ENCODE measurements at places on chromosomes 1 and 21. TPM values are rescaled to one million over a fixed set of nuclear protein-coding genes. Genes with fewer than 3 reads are reported as not detected.

- H3K4me1 ChIP-seq: no peaks in the 10 kb centered on the region
- H3K36me3 ChIP-seq: peaks cover 28% of the 10 kb centered on the region
- H3K27me3 ChIP-seq: no peaks in the 10 kb centered on the region
Measured at GRCh38 chr21:41410361-41410760, 15.7 kb upstream of the MX1 start.

Gene ZBTB8B
- not detected for total RNA-seq

Gene PRAMEF25
- not detected for total RNA-seq

Gene TACSTD2
- not detected for total RNA-seq

DNA sequence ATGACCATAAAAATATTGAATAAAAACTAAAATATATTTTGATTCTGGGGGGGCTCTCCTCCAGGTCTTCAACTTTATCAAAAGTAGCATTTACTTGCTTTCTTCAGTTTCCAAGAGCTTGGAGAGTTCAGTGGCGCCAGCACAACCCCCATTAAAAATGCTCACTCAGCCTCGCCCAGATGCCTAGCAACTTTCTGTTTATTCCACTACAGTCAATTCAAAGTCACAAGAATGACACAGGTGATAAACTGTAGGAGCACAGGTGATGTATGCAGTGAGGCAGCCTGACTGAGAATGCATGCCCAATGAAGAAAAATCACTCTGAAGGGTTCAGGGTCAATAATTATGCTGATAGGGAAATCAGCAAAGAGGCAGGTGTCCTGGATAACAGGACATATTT, 159.4 kb upstream of the ATP1B1 start:
- no peaks in the 10 kb centered on the region for H3K27me3 ChIP-seq
- H3K36me3 ChIP-seq: no peaks in the 10 kb centered on the region
- no peak overlapping the region for H3K4me3 ChIP-seq
- no peaks in the 10 kb centered on the region for H3K4me1 ChIP-seq
- H3K27ac ChIP-seq: no peak overlapping the region

Gene EPS15
- 92.3 TPM for total RNA-seq

- H3K27me3 ChIP-seq: no peaks in the 10 kb centered on the region
- H3K36me3 ChIP-seq: peaks cover 12% of the 10 kb centered on the region
- H3K4me3 ChIP-seq: no peak overlapping the region
- H3K27ac ChIP-seq: no peak overlapping the region
Measured at GRCh38 chr1:173802961-173803360, 21.5 kb upstream of the DARS2 start.

Gene AGL
- total RNA-seq: 20.5 TPM

Gene VHLL
- total RNA-seq: 0.53 TPM

DNA sequence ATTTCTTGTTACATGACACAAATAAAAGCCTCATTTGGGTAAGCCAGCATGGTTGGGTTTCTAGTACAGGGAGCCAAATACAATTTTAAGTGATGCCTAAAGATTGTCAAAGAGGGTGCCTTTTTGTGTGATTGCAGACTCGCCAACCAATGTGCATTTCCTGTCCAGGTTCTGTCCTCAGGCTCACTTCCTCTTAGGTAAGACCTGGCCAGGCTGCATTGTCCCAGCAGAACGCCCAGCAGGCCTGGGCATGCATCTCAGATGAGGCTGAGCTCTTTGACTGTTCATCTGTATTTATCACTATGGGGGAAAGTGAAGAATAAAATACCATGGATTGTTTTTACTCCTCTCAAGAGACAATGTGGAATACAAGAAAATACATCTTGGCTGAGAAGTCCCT, 49.7 kb downstream of the KCNC4 start:
- H3K27ac ChIP-seq: no peak overlapping the region
- H3K4me3 ChIP-seq: no peak overlapping the region
- no peak for DNase-seq
- no peaks in the 10 kb centered on the region for H3K27me3 ChIP-seq
- no peaks in the 10 kb centered on the region for H3K4me1 ChIP-seq

GRCh38 chr1:30507401-30508174, 215.8 kb downstream of the MATN1 start:
- H3K4me3 ChIP-seq: no peak overlapping the region
- no peaks in the 10 kb centered on the region for H3K36me3 ChIP-seq
- no peak for DNase-seq
- no peak overlapping the region for H3K27ac ChIP-seq
- H3K27me3 ChIP-seq: no peaks in the 10 kb centered on the region

Gene PKLR
- total RNA-seq: not detected

Gene UTP11
- 17.3 TPM for total RNA-seq

Measured in CD4-positive, alpha-beta memory T cell (primary cell).